Hematopoietic multipotent progenitor cell treated with erythropoietin and hydrocortisone succinate and interleukin-3 and kit ligand, for 8 days (in vitro differentiated cells): ENCODE measurements at places on chromosomes 5 and 9.
A peak's percentile ranks its signal among the peaks of the same experiment; 100 is the strongest.

- DNase-seq: no peak
These were observed 12.8 kb downstream of the TENT4A start for GRCh38 chr5:6726006-6726405.

DNA sequence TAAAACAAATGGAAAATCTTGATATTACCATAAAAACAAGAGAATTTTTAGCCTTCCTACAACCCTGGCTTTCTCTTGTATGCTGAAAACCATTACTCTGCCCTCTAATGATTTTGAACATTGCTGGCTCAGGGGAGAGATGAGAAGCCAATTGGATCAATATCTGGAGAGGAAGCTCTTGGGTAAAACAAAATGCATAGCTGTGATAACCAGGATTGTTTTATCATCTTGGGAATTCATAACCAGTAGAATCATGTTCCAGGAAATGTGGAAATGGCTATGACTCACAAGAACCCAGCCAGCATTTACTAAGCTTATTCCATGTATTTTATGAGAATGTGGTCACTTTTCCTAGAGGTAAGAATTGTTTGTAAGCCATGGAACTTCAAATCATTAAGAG, 51.1 kb upstream of the CTNND2 start:
- no peak for DNase-seq

DNA sequence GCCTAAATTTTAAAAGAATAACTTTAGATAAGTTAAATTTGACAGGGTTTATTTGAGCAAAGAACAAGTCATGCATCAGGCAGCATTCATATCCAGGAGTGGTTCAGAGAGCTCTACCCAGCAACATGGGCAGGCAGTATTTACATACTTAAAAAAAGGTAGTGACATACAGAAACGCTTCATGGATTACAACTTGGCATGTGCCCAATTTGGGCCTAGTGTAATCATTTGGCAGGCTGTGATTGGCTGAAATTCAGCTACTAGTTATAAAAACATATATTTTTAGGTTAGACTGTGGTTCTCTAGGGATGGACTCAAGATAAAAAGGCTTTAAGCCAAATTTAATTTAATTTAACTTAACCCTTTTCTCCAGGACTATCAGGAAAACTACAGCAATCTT, 374.0 kb upstream of the ADAMTS16 start:
- no peak for DNase-seq

DNA sequence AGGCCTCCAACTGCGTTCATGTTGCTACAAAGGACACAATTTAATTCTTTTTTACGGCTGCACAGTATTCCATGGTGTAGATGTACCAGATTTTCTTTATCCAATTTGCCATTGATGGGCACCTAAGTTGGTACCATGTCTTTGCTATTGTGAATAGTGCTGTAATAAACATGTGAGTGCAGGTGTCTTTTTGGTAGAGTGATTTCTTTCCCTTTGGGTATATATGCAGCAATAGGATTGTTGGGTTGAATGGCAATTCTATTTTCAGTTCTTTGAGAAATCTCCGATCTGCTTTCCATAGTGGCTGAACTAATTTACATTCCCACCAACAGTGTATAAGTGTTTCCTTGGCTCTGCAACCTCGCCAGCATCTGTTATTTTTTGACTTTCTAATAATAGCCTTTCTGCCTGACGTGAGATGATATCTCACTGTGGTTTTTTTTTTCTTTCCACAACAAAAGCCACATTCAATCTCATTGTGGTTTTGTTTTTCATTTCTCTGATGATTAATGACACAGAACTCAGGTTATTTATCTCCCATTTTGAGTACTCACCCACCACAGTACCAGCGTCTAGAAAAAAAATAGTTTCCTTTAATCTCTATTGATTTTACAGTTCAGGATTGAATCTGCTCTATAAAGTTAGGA, 21.9 kb downstream of the ARRDC3 start:
- peak; percentile 16 for DNase-seq

DNA sequence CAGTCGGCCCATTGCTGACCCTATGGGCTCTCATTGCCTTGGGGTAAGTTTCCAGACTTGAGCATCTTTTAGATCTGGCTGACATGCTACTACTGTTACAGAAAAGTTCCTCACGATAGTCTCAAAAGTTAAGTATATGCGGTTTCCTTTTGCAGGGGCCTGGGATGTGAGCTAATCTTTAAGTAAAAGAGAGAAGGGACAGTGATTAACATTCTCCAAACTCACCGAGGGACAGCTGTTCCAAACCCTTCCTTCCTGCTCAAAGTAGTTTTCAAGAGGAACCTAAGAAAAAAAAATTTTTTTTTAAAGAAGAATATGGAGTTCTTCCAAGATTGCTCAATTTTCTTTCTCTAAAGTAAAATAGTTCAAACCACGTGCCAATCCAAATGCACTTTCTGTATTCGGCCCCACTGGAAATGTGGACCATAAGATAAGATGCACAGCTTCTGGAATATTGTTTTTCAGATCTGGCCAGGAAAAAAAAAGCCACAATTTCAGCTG, 168.0 kb upstream of the SPRY4 start:
- no peak for DNase-seq

DNA sequence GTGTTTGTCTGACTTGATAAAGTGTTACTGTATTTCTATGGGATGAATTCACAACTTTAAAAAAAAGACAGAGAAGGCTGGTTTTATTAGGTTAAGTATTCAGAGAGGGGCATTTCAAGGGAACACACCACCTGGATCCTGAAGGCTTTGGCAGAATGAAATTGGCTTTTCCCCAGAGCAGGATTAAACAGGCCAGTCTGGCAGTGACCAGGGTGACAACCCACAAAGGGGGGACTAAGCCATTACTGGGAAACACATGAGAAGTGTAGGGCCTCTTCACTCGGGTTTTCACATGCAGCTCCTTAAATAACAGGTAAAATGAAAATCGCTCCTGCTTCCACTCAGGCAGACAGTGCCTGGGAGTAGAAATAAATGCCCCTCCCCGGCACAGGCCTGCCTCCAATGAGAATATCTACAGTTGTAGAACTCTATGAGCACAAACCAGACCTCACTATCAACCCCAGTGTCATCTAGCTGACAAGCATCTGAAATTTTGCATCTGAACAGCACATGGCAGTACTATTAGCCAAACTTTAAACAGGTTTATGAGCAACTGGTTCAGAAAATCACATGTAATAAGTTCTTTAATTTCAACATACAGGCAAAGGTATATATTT, 85.8 kb downstream of the LHFPL2 start:
- DNase-seq: no peak

GRCh38 chr5:112388739-112389138, 30.3 kb downstream of the EPB41L4A start:
- DNase-seq: no peak

DNA sequence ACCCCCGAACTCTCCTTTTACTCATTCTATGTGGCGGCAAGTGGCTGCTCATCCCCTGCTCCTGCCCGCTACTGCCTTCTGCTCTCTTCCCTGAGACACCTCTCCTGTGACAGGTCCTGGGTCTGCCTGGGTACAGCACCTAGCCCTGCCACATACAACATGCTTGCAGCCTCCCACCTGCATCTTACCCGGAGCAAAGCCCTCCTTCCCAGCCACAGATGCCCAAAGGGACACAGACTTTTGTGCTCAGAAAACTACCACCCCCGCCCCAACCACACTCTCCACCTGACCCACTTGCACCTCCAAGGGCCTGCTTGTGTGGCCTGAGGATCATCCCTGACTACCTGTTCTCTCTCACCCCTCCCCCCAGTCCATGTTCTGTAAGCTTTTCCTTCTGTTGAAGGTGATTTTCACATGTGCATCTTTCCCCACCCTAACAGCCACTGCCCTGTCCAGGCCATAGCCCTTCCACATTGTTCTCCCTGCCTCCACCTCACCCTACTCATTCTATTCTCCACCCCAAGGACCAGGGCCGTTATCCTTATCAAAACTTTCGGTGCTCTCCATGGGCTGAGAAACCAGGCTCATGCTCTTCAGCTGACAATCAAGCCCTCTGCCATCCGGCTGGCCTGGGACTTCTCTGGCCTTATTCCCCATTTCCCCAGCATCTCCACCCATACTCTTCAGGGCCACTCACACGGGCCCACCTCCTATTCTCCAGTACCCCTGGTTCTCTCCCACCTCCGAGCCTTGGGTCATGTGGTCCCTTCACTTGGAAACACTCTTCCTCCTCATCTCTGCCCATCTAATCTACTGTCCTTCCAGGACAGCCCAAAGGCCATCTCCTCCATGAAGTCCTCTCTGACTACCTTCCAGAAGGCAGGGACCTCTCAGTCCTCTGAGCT, 46.4 kb upstream of the ALDH1B1 start:
- no peak for DNase-seq

DNA sequence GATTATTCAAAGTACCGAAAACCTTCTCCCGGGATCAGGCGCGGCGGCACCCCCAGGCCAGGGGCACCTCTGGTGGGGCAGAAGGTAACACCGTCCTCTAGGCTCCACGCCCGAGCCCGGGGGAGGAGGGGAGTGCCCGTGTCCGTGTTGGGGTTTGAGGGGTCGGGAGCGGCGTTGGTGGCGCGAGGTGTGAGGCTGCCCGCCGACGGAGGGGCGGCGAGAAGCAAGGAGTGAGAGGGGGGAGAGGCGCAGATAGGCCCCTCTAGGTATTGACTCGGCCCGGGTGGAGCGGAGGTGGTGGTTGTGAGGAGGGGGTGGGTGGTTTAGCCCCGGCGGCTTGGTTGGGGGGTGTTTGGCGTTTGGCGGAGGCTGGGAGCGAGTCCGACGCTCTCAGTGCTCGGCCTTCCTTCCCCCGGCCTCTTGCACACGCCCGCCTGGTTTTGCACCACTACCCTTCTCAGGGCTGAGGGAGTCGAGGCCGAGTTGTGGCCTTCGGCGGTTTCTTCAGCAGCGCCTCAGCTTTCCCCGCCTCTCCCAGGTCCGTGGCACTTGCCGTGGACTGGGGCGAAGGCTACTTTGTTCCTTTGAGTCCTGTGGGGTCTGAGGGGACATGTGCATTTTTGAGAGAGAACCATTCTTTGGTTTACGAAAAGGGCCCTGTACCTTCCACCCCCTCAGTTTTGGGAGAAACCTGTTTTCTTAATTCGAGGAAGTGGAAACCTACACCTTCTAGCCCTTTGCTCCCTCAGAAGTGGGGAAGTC, 450 bp downstream of the GPBP1 start:
- peak; percentile 36 for DNase-seq

- no peak for DNase-seq
These were observed 52.4 kb downstream of the GPR21 start for GRCh38 chr9:123085916-123086315.

DNA sequence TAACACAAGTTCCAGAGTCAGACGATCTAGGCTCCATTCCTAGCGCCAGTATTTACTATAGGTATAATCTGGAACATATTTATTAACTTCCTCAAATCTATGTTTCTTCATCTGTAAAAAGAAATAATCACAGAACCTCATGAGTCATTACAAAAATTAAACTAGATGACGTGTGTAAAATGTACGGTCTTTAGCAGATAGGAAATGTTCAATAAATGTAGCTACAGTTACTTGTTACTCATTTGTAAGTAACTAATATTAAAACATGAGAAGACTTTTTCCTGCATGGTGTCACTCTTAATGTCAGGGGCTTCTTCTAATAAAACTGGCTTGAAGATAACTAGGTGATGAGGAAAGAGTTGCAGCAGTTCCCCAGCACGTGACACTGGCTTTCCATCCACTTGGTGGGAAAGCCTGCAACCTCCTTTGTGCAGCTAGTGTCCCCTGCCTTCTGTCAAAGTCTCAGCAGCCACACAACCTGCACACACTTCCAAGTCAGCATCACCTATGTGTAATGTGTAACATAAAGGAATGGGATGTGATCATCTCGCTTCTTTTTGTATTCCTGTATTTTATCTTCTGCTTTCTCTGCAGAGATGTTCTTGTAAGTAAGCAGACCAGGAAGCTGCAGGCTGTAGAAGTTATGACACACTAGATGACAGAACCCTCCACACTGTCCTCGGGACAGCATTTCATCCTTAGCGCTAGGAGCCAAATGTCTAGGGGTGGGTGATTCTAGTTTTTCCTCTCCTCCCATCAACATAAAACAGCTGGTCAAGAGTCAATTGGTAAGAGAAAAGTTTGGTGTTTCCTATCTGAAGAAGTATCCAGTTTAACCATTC, 1.8 kb upstream of the JAKMIP2 start:
- no peak for DNase-seq

DNA sequence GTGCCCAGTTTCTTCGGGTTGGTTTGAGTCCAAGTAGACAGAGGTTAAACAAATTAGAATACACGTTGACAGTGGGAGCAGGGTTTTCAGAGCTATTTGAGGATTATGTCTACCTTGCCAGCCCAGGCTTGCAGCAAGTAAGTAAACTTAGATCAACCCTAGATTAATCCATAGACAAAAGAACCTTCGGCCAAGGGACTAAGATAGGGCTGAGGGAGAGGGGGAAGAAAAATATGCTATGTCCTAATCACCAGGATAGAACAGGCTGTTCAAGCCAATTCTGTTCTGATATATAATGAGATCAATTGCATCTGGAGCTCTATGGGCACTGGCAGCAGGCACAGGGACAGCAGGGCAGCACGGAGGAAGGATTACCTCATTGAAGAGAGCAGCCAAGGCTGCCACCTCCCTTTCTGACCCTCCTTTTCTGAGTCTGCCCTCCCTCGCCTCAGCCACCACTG, 377.7 kb downstream of the PIK3R1 start:
- no peak for DNase-seq

DNA sequence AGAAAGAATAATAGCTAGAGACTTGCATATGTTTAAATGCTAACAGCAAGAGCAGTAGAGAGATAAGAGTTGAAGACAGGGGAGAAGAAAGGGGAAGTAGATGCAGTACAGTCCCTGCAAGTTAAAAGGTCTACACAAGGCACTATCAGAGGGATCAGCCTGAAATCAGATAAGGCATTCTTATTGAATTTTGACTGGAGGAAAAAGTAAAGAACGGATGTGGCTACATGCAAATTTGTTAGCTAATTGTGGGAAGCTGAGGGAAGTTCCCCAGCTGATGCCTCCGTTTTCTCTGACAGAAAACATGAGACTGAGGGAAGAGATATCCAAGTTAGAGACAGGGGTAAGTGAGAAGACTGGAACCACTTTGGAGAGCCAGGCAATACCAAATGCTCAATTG, 12.9 kb upstream of the RHOBTB3 start:
- DNase-seq: peak; percentile 79

GRCh38 chr9:113895526-113895925, 19.4 kb downstream of the ZNF618 start:
- no peak for DNase-seq

DNA sequence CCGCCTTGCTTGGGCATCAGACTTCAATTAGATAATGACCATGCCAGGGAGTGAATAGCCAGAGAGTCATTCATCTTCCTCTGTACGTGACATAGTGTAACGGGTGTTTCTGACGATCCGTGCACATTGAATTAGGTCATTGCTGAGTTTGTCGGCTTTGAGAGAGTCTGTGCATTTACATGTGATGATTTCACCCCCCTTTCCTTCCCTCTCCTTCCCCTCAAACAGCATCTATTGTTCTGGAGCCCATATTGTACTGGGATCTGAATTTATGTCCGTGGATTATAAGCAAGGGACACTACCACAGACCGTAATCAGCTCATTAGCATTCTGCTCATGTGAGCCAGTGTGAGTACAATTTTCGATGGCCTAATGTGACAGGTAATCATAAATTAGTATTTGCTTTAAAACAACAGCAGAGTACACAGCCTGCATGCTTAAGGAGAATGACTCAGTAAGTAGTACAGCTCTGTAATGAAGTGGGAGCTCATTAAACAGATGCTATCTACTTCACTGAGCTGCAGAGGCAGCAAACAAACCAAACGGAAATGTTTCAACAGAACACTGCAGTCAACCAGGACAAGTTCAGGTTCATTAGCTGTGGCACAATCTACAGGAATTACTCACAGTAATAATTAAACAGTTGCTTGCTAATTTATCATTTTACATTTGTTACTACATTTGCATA, 302.1 kb downstream of the CSNK1G3 start:
- DNase-seq: peak; percentile 6
